ENCODE measurements at places on chromosomes 12 and 14. TPM values are rescaled to one million over a fixed set of nuclear protein-coding genes. Genes with fewer than 3 reads are reported as not detected.

DNA sequence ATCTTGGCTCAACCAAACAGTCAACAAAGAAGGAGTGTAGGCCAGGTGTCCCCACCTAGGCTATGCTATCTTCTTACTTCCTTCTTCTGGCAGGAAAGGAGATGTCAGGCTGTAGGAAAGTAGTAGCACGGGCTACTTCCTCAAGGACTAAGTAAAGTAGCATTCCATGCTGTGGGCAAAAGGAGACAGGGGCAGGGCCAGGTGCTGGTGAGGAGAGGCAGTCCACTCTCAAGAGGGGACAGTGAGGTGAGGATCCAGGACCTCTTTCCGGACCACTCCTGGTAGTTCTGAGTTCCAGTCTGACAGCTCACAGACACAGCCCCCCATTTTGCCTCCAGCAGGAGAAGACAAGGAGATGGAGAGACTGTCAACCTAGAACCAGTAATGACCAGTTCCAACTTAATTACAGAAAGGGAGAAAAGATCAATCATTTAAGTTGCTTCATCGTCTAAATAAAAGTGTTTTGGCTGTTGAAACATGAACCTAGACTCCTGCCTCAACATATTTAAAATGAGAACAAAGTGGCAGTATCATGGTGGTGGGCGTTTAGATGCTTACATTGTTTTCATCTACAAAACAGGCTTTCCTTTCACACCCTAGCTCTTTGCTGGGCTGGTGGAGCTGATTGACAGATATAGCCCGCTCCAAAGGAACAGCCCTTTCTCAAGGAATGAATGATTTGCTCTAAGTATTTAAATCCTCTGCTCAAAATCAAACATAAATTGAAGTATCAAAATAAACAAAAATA lies 5.1 kb upstream of the SSTR1 start:
- DNase-seq: no peak

- no peak for DNase-seq
These were observed 382.3 kb downstream of the KCNH5 start for GRCh38 chr14:62662811-62663455.

DNA sequence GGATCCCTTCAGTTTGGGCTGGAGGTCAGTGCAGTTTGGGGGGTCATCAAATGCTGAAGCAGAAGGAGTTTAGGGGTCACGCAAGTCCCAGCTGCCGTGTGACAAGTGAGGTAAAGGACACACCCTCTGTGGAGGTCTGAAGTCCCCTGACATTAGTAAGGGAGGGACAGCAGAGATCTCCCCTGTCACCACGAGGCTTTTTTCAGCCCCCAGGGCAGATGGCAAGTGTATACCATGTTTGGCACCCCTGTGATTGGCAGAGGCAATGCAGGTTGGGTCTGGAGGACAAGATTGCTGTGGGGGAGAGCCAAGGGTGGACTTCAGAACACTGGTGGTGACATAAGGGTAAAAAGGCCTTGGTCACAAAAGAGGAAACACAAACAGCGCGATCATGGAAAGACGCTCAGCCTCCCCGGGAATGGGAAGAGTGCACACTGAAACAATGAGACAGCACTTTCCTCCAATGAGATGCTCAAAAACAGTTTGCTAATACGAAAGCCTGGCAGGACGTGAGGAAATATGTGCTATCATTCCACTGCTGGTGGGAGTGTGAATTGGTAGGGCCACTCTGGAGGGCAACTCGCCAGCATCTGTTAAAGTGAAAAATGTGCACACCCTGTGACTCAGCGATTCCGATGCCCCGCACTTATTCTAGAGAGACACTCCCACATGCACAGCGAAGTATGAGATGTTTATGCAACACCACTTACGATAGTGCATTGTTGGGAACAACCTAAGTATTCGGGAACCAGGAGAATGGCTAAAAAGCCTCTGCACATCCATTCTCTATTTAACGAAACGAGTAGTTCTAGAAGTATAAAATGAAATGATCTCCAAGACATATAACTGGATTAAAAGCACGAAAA lies 14.4 kb upstream of the CD27 start:
- DNase-seq: no peak

DNA sequence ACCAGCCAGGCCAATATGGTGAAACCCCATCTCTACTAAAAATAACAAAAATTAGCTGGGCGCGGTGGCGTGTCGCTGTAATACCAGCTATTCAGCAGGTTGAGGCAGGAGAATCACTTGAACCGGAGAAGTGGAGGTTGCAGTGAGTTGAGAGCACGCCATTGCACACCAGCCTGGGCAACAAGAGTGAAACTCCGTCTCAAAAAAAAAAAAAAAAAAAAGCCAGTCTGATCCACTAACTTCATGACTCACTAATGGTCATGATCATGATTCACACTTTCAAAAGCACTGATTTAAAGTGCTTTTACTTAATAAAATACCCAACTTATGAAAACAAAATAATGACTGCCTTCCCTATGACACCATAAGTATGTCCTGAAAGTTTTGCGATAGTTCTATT lies 38.4 kb upstream of the CPM start:
- no peak for DNase-seq

DNA sequence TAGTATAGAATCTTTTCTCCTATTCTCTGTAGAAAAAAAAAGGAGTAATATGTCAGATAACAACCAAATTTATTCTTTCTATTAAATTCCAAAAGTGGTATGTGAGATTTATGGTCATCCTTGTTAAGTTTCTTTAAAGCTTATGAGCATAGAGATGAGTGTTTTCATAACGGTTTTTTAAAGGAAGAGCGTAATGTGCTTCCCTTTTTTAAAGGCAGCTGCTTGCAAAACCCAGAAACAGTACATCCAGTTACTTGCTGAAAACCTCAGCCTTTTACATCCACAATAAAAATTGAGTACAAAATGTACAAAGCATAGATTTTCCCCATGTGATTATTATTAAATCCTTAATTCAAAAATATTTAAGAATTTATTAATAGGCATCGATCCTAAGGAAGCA lies 53.6 kb upstream of the CD163 start:
- no peak for DNase-seq

DNA sequence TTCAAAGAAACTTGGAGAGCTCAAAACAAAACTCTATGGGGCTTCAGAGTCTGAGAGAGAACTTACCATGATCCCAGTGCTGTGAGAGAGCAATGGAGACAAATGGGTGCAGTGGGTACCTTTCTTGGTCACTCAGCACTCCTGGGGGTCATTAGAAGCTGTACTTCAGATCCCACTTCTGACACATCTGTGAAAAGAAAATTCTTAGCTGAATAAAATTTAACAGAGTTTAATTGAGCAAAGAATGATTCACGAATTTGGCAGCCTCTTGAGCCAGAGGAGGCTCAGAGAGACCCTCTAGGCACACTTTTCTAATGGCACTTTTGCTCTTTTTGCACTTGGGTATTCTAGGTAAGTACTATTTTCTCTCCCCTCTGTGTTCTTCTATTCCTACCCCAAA lies 96.8 kb upstream of the SYT10 start:
- DNase-seq: no peak

DNA sequence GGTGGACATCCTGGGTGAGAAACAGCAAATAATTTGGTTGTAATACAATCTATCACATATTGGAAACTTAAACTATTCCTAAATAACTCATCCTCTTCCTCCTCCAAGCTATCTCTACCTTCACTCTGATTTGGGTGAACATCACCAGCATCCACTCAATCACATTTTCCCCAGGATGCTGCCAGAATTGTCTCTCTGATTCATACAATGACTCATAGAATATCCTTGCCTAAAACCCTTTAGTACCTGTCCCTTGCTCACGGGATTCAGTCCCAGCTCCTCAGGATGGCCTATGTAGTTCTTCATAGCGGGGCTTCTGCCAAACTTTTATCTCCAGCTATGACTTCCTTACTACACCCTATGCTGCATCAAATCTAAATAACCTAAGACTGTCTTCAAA lies 146.8 kb downstream of the EMP1 start:
- DNase-seq: no peak

GRCh38 chr14:52397844-52398243 lies 83.7 kb downstream of the PTGER2 start:
- DNase-seq: no peak

DNA sequence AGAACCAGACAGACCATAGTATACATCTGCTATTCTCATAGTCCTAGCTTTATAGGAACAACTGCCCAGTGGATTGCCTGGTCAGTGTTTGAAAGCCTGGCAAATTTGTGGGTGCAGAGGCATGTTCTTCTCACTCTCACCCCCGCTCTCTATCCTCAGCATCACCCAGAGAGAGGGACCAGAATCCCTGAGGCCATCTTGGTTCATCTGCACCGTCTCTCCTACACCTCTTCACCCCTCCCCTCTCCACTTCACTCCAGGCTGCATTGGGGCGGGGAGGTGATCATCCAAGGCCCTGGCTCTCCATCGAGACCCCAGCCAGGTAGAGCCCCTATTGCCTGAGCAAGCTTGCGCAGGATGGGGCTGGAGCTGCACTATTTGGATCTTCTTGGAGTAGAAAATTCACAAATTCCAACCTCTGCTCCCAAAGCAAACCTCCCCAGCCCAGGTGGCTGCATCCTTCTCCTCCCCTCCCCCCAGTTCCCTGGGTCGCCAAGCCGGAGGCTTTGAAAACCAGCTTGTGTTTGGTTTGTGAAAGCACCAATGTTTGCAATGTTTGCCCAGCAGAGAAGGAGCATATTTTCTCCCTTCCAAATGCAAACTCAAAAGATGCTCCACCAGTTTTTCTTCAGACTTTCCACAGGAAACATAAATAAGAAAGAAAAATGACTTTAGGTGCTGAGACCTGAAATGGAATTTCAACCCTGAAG lies 18.6 kb upstream of the COL2A1 start:
- no peak for DNase-seq

GRCh38 chr12:112851024-112851777 lies 55.6 kb upstream of the OAS1 start:
- no peak for DNase-seq

DNA sequence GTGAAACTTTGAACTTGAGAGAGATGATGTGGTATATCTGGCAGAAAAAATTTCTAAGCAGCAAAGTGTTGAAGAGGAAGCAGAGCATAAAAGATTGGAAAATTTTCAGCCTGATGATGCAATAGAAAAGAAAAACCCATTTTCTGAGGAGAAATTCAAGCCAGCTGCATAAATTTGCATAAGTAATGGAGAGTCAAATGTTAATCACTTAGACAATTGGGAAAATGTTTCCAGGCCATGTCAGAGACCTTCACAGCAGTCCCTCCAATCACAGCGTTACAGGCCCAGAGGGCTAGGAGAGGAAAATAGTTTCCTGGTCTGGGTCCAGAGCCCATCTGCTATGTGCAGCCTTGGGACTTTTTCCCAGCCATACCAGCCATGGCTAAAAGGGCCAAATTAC lies 469.0 kb upstream of the FOXG1 start:
- DNase-seq: no peak

- DNase-seq: no peak
These were observed 33.1 kb downstream of the PHLDA1 start for GRCh38 chr12:75998292-75999063.

- DNase-seq: no peak
These were observed 11.7 kb downstream of the STK38L start for GRCh38 chr12:27255806-27256205.

DNA sequence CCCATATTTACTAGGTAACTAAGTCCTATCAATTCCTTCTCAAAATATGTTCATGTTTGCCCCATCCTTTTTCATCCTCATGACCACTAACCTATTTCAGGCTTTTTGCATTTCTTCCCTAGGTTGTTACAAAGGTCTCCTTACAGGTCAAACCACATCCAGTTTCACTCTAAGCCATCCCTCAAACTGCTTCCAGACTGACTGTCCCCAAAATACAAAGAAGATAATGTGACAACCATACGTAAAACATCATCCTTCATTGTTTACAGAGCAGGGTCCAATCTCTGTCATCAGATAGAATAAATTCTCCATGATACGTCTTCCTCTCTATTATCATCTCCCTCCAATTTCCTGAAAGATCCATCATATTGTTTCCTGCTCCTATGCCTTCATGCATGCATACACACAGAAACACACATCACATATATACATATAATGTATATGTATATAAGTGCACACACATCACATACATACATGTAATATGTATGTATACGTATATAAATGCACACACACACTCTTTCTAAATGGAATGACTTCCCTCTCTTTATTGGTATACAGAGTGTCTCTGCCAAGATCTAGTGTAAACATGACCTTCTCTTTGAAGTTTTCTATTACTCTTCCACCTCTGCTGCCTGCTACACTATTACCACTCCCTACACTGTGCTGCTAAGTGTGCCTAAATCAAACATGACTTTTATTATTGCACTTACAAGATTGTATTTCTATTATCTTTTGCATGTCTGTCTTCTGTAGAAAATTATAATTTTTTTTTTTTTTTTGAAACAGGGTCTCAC lies 30.7 kb upstream of the EPS8 start:
- no peak for DNase-seq

HHIPL1 gene
- total RNA-seq: 0.21 TPM

TAS2R8 gene
- total RNA-seq: not detected

DNA sequence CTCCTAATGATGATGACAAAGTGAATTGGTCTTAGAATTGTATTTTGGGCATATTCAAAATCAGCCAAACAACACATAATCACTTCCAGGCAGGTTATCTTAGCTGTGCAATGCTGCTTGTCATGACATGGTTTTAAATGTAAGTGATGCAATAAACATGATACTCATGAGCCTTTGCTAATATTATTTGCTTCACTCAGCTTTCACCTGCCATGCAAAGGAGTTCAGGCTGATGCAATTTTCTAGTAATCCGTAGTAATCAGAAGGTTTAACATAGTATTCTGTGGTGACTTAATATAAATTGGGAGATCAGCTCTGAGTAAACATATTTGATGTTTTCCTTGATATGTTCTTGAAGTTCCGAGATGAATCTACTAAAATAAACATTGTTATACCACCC lies 29.1 kb downstream of the TMEM260 start:
- DNase-seq: no peak

LMNTD1 gene
- not detected for total RNA-seq

DNA sequence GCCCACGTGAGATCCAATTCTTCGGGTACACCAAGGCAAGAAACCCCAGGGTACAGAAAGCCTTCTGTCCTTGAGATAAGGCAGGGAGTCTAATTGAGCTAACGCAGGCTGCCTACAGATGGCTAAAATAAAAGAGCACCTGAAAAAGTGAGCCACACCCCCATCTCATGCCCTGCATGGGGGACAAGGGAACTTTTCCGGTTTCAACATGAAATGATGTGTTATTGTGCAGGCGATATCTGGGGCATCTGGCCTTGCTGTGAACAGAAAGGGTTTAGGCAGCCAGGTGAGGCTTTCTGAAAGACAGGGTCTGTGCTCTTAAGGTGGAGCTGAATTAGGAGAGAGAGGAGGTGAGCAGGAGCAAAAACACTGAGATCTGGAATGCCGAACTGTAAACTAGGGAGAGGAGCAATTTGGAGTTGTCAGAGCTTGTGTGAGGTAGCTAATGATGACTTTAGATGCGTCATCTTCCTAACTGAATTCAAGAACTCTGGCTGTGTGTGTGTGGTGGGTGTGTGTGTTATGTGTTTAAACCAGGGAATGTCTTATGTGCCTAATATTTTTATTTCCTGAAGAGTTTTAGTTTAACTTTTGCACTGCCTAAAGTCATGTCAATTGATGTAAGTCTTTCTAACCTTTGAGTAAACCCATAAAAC lies 20.1 kb upstream of the LDHB start:
- DNase-seq: no peak

- no peak for DNase-seq
These were observed 23.3 kb downstream of the ZC2HC1C start for GRCh38 chr14:75092698-75093097.

- DNase-seq: no peak
These were observed 7.3 kb upstream of the TCHP start for GRCh38 chr12:109892748-109893147.
